ENCODE measurements at places on chromosomes 3 and 15.

- no peak for DNase-seq
Measured at GRCh38 chr3:29168696-29169095, 112.2 kb upstream of the RBMS3 start.

DNA sequence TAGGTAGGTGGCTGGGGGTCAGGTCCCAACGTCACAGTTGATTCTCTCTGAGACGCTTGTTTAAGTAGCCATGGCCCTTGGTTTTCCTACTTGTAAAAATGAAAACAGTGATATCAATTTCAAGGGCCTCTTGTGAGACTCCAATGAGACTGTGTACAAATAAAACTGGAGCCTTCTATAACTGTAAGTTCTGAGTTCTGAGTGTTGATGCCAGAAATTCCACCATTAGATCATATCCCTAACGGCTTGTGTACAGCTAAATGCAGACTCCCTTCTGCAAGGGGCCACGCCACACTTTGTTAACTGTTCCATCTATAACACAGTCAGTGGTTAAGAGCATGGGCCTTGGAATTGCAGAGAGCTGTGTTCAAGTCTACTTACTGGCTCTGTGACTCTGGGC is 267.3 kb downstream of the TLE3 start:
- DNase-seq, result no peak

GRCh38 chr3:133153382-133153781 is 115.2 kb downstream of the TMEM108 start:
- DNase-seq, result no peak

GRCh38 chr15:78051596-78051995 is 25.9 kb downstream of the TBC1D2B start:
- no peak for DNase-seq

GRCh38 chr3:12810013-12810780 is 13.7 kb downstream of the CAND2 start:
- DNase-seq, result peak; percentile 88

DNA sequence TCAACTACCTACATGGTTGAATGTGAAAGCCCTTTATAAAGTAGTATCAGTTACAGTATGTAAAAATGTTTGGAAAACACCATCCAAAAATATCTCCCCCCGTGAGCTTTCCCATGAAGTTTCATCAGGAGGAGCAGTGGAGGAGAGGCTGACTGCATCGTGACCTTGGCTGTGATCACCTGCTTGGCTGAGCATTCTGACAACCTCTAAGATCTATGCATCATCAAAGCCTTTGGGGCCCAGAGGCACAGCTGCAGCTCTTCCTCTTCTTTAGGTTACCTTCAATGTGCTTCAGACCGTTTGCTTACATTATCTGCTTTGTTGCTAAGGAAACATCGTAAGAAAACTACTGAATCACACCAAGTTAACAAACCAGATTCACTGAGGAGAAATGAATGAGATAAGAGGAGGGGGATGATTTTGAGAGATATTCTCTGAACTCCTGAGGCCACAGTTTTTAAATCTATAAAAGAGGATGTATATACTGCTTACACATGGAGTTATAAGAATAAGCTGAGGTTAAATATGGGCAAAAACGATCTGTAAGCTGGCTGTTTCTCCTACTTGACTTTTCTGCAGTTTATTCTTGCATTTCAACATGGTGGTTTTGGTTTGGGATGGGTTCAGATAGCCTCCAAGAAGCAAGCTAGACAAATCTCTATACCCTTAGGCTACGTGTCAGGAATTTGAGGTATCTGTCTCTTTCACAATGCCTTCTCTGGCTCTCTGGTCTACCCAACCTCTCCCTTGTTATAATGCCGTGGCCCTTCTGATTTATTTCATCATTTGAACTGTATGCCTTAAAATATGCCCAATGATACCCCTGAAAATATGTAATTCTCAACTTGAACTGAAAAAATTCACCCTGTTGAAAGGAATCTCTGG is 4.0 kb downstream of the GCSAM start:
- DNase-seq, result no peak

GRCh38 chr3:123758081-123758564 is 126.0 kb downstream of the MYLK start:
- no peak for DNase-seq

GRCh38 chr3:151900884-151901643 is 27.6 kb downstream of the SUCNR1 start:
- DNase-seq, result no peak

DNA sequence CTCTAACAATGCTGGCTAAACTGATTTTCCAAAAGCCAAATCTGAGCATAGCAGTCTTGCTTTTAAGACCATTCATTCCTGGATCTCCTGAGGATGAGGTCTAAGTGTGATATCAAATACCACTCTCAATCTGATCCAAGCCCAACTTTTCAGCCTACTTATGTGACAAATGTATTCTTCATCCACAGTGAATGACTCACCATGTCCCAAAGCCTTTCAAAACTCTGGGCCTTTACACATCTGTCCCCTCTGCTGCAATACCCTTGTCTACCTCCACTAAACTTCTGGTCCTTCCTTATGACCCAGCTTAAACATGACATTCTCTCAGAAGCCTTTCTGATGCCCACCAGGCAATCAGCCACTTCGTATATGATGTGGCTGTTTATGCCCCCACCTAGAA is 4.6 kb downstream of the ANAPC13 start:
- no peak for DNase-seq

DNA sequence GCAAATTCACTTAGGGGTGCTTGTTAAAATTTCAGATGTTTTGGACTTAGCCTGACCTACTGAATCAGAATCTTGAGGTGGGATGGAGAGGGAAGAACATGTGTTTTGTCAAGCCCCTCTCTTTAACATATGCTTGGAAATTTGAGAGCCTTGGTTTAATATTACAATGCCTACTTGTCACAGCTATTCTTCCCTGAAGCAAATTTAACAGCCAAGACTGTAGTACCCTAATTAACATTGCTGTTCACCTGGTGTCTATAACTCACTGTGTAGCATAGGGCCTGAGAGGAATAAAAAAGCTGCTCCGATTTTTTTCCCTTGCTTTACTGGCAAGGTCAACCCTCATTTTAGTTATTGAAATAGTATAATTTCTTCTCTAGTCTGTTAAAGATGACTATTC is 880.1 kb downstream of the CADM2 start:
- DNase-seq, result no peak

DNA sequence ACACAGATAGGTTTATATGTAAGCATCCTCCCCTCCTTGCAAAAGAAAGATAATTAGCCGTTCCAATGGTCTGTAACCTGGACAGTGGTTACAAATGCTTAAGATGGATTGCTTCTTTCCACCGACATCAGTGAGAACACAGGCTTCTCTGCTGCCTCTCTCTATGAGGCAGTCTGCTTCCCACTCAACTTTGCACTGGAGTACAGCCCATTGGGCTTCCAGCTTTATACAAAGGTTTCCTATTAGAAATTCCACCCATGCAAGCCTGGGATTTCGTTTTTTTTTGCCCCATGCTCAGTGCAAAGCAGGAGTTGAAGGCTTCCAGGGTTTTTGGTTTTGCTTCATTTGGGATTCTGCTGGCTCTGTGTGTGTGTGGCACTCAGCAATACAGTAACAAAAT is 47.3 kb upstream of the C3orf22 start:
- DNase-seq, result no peak

DNA sequence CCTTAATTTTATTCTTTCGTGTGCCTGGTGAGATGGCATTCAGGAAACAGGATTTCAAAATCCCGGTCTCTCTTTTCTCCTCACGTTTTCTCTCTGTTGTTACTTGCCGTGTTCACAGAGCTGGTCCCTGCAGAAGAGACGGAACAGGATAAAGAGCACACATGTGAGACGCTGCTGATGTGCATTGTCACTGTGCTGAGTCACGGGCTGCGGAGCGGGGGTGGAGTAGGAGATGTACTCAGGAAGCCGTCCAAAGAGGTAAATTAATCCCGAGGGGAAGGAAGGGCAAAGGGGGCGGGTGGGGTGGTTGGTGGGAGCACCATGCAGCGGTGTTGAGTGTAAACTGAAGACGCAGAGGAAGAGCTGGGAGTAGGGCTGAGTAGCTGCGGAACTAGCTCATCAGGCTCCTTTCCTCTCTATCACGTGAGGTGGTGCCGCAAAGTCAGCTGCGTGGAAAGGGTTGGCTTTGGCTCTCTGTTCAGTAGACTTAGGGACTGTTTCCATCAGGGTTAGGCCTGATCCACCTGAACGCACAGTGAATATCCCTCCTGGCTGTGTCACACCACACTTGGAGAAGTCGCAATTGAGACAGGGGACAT is 164.8 kb upstream of the BHLHE40 start:
- no peak for DNase-seq

Data from stimulated activated CD8-positive, alpha-beta memory T cell treated with anti-CD3 and anti-CD28 coated beads, Interleukin-7, amount 100 ng/mL, for 4 hours (primary cell).